ENCODE measurements at places on chromosomes 6 and 20. TPM values are rescaled to one million over a fixed set of nuclear protein-coding genes. Genes with fewer than 3 reads are reported as not detected.

- DNase-seq = no peak
Observed at GRCh38 chr6:28634411-28634760, 108.7 kb downstream of the GPX5 start.

GRCh38 chr20:37347891-37348791 lies 2.2 kb downstream of the SRC start:
- no peak for DNase-seq

DNA sequence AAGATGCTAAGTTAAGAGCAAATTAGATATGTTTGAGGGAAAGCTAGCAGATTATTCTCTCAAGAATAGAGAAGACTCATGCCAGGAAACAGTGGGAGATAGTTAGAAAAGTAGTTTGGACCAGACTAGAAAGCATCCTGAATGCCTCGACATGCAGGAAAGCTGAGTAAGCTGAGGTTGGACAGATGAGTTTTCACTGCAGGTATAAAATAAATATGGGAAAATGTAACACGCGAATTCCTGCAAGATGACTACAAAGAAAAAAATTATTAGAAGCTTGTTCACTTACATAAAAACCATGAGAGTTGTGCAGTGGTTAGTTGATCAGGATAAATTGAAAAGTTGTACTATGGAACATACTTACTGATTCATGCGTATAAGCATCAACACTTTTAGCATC lies 484.2 kb upstream of the MANEA start:
- DNase-seq = no peak

DNA sequence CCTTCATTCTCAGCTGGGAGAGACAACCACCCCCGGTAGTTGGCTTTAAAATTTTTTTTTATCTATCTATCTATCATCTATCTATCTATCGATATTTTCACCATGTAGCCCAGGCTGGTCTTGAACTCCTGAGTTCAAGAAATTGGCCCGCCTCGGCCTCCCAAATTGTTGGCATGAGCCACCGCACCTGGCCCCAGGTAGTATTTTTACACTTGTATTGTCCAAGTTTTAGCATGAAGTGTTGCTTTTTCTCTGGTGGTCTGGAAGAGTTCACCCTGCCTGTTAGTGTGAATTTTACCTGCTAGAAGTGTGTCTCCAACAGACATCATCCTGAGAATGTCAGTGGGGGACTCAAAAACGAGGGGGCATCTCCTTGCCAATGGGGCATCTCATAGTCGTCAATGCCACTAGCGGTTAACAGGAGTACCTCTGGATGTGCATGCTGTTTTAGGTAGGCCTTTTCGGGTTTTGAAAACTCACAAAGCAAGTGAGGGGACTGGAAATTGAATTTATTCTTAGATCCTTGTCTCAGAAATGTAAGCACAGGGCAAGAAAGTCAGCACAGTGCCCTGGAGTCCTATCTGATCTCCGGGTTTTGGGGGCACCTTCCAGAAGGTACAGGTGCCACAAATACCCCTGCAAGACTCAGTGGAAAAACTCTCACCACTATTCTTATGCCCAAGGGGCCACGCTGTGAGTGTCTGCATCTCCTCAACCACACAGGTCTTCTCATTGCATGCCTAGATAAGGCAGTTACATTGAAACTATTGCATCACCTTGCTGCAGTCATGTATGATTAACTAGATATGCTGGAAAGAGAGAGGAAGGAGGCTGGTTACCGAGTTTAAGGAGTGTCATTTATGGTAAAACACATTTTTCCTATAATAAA lies 37.1 kb downstream of the TNFAIP3 start:
- peak; percentile 66 for DNase-seq

DNA sequence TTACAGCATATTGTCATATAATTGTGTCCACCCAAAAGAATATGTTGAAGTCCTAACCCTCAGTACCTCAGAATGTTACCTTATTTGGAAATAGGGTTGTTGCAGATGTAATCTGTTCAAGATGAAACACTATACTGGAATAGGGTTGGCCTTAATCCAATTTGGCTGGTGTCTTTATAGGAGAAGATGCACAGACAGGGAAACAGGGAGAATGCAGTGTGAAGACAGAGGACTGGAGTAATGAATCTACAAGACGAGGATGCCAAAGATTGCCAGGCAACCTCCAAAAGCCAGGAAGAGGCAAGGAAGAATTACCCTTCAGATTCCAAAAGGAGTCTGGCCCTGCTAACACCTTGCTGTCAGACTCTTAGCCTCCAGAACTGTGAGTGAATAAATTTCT lies 482.9 kb downstream of the PTPRT start:
- DNase-seq = no peak

DNA sequence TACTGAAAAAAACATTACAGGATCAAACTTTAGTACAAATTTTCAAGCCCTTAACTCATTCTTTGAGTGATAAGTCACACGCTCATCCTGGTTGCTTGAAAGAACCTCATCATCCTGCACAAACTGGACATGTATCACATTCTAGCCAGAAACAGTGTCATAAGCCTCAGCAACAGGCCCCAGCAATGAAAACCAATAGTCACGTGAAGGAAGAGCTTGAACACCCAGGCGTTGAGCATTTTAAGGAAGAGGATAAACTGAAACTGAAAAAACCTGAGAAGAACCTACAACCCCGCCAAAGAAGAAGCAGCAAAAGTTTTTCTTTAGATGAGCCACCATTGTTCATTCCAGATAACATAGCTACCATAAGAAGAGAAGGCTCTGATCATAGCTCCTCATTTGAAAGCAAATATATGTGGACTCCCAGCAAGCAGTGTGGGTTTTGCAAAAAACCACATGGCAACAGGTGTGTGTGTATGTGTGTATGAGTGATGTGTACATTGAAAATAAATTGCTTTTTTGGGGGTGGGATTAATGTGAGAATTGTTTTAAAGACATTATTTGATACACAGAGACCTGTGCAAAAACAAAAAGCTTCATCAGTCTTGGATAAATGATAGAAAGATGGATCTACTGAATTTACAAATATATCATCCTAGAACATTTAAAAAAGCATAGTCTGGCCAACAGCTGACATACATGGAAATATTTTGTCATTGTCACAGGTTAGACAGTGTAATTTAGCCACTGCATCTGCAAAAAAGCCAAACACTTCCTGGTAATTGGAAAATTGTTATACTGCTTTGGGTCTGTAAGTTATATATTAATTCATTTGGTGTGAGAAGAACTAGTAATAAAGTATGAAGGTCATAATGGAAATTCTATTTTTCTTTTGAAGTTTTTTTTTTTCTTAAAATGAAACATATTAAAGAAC lies 50.1 kb downstream of the PHF3 start:
- DNase-seq = no peak

DNA sequence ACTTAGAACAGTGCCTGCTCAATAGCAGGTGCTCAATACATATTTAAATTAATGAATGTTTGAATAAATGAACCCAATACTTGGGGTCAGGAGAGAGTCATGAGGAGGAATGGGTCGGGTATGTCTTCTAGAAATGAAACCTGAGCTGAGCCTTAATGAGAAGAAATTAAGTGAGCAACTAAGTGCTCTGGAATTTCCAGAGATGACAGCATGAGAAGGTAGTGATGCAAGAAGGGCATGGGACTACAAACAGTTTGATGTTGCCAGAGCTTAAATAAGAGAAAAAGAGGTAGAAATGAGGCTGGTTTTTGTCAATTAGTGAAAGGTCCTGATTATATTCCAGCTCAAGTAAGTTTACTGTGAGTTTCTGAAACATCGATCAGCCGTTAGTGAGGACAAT lies 82.9 kb downstream of the PDE10A start:
- DNase-seq = no peak

DNA sequence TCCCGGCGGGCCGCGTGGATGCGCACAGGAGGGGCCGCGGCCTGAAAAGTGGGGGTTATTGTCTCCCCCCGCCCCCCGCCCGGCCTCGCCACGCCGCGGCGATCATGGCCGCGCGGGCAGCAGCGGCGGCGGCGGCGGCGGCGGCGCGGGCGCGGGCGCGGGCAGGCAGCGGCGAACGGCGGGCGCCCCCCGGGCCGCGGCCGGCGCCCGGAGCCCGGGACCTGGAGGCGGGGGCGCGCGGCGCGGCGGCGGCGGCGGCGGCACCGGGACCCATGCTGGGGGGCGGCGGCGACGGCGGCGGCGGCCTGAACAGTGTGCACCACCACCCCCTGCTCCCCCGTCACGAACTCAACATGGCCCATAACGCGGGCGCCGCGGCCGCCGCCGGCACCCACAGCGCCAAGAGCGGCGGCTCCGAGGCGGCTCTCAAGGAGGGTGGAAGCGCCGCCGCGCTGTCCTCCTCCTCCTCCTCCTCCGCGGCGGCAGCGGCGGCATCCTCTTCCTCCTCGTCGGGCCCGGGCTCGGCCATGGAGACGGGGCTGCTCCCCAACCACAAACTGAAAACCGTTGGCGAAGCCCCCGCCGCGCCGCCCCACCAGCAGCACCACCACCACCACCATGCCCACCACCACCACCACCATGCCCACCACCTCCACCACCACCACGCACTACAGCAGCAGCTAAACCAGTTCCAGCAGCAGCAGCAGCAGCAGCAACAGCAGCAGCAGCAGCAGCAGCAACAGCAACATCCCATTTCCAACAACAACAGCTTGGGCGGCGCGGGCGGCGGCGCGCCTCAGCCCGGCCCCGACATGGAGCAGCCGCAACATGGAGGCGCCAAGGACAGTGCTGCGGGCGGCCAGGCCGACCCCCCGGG lies 637 bp downstream of the ARID1B start:
- no peak for DNase-seq

CST5 gene
- 0.34 TPM for total RNA-seq

NCOA5 gene
- 30.5 TPM for total RNA-seq
